Stimulated activated naive CD8-positive, alpha-beta T cell treated with anti-CD3 and anti-CD28 coated beads, Interleukin-15, amount 100 ng/mL, for 72 hours (primary cell): ENCODE measurements at places on chromosomes 1 and 21.

DNA sequence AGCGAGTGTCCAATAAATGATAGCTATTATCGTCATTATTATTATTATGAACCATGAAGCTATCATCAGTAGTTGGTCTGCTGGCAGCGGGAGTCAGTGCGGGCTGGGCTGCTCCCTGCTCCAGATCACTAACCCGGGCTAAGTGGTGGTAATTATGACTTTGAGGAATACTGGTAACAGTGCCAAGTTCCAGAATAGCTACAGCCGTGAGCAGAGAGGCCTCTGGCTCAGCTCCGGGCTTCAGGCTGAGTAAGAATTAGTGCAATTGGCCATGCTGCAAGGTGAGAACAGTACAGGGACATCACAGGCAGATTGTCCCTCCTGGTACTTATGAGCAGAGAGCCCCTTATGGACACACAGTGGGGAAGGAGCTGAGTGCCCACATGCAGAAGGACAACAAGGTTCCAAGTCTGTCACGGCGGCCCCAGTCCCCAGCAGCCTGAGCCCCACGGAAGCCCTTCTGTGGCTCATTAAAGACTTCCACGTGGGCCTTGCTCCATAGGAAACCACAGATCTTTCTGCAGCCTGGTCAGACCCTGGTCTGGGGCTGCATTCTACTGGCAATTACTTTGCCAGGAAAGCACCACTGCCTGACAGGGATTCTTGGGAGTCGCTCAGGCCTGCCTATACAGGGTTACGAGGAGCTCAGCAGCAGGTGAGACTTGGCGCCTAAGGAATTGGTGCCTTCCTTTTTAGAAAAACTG is 235.1 kb downstream of the RRAGC start:
- DNase-seq = no peak

DNA sequence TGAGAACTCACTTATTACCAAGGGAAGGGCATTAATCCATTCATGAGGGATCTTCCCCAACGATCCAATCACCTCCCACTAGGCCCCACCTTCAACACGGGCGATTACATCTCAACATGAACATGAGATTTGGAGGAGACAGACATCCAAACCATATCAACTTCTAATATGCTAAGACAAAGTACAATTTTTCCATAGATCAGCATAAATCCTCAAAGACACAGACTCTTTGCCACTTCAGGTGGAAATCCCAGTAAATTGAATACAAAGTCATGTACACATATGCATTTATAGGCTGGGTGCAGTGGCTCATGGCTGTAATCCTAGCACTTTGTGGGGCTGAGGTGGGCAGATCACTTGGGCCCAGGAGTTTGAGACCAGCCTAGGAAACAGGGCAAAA is 18.8 kb upstream of the CXADR start:
- DNase-seq = no peak

DNA sequence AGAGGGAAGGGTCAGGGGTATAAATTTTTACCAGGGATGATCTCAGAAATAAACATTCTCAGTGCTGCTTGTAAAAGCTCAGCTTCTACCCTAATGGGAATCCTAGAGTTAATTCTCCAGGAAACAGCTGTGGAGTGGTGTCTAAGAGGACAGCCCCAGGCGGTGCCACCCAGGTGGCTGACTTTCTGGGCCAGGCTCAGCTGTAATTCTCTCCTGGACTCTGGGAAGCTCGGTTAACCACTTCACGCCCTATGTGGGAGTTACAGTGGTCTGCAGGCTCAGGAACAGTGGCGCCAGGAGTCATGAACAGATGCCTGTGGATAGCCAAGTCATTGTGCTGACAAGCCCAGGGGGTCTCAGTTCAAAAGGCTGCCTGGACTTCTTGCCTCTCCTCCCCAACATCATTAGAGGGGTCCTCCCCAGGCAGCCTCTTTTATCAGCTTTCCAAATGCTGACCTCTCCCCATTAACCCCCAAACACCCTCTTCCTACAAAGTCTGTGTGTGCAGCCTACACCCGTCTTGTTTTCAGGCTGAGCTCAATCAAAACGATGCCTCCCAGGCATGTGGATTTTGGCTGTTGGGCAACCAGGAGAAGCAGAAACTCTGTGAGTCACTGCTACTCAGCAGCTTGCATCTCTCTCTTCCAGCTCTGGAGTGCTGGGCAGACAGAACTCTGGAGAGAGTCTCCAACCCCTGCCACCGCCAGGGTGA is 1.2 kb downstream of the HHIPL2 start:
- no peak for DNase-seq

GRCh38 chr1:65233782-65234181 is 75.6 kb upstream of the DNAJC6 start:
- no peak for DNase-seq

GRCh38 chr21:38352536-38353219 is 95.9 kb downstream of the KCNJ15 start:
- peak; percentile 28 for DNase-seq

GRCh38 chr21:23455676-23456075 is 2151.6 kb downstream of the MRPL39 start:
- no peak for DNase-seq

GRCh38 chr1:23869051-23869450 is 961 bp upstream of the FUCA1 start:
- no peak for DNase-seq

- no peak for DNase-seq
Observed at GRCh38 chr21:39094847-39095579, 88.2 kb downstream of the PSMG1 start.

- no peak for DNase-seq
Observed at GRCh38 chr1:78370779-78371482, 119.8 kb upstream of the PTGFR start.

DNA sequence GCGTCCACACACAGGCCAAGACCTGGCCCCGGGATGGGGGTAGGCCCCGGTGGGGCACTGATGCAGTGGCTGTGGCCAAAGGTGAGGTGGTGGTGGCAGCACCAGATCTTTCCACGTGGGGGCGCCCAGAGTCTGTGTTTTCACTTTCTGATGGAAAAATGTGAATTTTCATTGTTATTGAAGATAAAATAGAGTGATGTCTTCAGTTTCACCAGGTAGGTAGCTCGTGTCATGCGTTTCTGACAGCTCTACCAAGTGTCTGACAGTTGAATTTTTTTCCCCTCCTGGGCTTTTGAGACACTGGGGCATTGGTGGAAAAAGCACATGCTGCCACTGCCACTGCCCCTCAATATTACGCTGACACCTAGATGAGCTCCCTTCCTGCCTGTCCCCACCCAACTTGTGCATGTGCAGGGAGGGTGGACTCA is 40.0 kb upstream of the MAGOH start:
- peak; percentile 69 for DNase-seq

GRCh38 chr1:214880956-214881355 is 201.6 kb upstream of the KCNK2 start:
- DNase-seq = no peak

DNA sequence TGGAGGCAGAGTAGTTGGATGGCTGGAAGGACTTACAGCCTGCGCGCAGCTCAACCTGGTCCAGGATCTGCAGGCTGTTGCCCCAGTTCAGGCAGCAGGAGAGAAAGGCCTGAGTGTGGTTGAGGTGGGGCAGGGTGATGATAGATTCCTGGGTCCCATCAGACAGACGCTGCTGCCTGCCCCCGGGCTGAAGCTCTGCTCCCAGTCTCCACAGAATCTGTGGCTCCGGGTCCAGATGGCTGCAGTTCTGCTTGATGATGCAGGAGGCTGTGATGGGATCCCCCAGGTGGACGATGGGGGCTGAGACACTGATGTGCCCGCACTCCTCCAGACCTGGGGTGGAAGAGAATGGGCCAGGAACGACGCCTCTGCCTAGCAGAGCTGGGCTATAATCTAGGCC is 7.4 kb downstream of the CSF3R start:
- DNase-seq = no peak

- DNase-seq = no peak
Observed at GRCh38 chr1:170586321-170587252, 54.6 kb downstream of the GORAB start.

GRCh38 chr1:119160409-119160808 is 20.0 kb upstream of the WARS2 start:
- DNase-seq = no peak
